Retinal pigment epithelial cell (primary cell): ENCODE measurements at places on chromosomes 1 and 21.

DNA sequence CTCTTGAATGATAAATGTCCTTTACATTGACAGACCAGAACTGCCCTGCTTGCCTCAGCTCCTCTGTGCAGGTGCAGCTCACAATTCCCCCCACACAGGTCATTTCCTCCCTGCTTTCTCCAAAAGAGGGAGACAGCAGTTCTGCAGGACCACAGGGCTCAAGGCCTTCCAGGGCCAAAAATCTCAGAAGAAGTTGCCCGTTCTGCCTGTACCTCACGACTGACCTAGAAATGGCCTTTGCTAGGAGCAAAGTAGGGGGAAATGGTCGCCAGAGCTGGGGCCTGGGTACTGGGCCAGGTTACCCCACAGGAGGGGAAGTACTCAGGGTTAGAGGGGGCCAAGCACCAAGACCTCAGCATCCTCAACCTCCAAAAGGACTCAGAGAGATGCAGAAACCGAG is 11.1 kb downstream of the RNU1-2 start:
- DNase-seq: no peak

GRCh38 chr1:31786366-31787060 is 22.4 kb upstream of the ADGRB2 start:
- DNase-seq: no peak

DNA sequence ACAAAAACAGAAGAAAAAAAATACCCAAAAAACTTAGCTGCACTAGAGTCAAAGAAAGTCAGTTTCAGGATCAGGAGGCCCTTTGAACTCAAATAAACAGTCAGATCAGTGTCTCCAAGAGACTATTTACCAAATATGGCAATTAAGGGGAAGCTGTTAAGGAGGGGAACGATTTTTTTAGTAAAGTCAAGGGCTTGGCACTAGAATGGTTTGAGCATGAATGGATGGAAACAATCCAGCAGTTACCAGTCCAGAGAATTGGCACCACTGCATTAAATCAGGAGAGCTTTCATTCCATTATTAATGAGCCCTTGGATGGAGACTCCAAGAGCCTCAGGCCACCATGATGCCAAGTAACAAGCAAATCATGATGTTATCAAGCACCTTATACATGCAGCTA is 7.2 kb downstream of the TRAPPC3 start:
- DNase-seq: no peak

- no peak for DNase-seq
Observed at GRCh38 chr1:201772178-201772577, 56.8 kb upstream of the IPO9 start.
